NCI-H1092 (cell line): ENCODE measurements at places on chromosomes 12 and 14.
A peak's percentile ranks its signal among the peaks of the same experiment; 100 is the strongest.

GRCh38 chr14:32426028-32426427, 96.9 kb downstream of the AKAP6 start:
- peak; percentile 15 for DNase-seq

DNA sequence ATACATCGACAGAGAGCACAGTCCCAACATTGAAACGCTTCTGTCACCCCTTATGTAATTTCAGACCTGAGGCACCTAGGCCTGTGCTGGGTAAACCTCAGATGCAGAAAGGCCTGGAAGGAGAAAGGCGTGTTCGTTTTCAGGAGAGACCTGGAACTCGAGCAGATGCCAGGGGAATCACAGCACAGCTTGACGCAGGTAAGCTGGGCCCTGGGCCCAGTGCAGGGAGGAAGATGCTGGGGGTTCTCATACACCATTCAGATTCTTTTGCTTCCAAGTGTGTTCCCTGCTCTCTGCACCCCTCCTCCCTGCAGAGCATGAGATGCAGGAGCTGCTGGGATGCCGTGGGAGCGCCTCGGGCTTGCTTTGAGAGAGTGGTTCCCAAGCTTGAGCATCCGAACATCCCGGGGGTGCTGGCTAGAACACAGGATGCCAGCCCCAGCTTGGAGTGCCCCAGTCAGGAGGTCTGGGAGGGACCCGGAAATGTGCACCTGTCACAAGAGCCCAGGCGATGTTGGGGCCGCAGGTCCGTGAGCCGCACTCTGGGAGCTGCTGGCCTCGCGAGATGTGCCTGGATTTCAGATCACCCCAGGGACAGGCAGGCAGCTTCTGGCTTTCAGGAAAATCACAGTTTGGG, 35.9 kb downstream of the FZD10 start:
- no peak for DNase-seq

DNA sequence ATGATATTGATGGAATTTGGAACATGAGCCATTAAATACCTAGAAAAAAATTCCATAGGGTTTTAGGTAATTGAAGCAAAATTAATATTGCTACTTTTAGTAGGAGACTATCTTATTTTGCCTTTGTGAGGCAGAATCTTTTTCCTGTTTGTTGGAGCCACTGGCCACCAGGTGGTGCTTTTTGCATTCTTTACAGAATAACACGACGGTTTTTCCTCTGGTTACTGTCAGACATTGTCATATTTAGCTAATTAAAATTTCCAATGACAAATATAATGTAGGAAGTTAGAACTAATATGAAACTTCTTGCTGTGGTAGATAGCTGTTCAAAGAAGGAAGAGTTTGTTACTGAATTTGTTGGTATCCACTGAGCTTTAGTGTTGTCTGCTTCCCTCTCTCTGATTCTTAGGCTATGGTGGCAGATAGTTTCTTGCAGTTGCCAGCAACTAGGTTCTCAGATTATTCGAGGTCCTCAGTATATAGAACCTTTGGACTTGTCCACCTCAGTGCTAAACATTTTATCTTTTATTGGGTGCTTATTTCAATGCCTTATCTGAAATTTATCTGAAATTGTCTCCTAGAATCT, 25.7 kb downstream of the RAB21 start:
- peak; percentile 2 for DNase-seq

- no peak for DNase-seq
These were observed 231.2 kb downstream of the CHST11 start for GRCh38 chr12:104687823-104688573.

- no peak for DNase-seq
These were observed 13.5 kb upstream of the GOLGA5 start for GRCh38 chr14:92780444-92781232.

GRCh38 chr12:122312926-122313325, 46.6 kb upstream of the VPS33A start:
- DNase-seq, result no peak

DNA sequence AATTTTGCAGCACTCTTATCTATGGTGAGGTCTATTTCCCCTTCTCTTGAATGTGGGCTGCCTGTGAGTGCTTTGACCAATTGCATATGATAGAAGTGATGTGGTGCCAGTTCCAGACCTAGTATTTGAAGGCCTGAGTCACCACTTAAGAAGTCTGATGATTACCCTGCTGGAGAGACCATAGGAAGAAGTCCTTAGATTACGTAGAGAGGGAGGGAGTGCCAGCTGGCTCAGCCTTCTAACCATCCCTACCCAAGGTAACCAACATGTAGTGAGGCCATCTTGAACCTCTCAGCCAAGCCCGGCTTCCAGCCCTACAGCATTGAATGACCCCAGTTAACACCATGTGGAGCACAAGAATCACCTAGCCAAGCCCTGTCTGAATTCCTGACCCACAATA, 166.9 kb downstream of the NELL2 start:
- no peak for DNase-seq

GRCh38 chr14:45083617-45083975, 320 bp upstream of the PRPF39 start:
- DNase-seq, result no peak

GRCh38 chr14:84006643-84007155, 1523.2 kb upstream of the FLRT2 start:
- DNase-seq, result peak; percentile 77

GRCh38 chr12:50073712-50074111, 11.4 kb upstream of the SMARCD1 start:
- DNase-seq, result no peak

- no peak for DNase-seq
These were observed 506 bp downstream of the CRY1 start for GRCh38 chr12:107092669-107093416.

DNA sequence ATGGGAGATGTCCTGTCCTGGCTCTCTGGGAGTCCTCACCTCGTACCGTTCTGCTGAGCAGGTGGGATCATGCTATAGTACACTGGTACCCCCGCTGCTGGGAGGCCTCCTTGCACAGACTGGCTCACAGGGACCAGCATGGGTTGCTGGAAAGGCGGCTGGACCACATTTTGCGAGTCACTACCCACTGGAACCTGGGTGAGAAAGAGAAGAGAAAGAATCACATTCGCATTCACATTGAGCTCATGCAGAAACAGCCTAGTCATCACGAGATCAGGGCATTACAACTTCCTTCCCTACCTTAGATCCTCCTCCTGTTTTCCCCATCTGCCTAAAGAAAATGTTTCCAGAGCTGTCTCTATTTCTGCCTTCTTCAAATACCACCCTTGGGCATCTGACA, 17.3 kb upstream of the STAC3 start:
- no peak for DNase-seq

DNA sequence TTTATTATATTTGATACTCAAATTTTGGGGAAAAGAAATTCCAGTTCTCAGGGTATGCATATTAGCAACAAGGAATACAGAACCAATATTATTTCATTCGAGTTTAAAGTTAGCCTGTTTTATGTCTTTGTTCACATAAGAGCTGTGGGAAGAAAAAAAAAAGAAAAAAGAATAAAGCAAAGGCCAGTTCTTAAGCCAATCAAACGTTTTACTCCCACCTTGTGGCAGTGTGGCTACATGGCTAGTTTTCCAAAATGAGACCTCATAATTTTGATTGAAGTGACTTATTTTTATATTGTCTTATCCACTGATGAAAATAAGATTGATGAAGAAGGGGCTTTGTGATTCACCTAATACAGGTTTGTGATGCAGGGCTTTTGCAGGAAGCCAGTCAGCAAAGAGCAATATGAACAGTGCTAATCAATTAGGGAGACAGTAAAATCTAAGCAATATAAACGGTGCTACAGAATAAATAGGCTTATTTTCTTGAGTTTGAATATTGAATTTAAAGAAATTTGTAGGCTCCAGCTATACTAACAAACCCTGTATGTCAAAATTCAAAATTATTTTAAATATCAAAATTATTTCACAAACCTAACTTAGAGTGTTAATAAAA, 624.1 kb upstream of the FOXG1 start:
- DNase-seq, result peak; percentile 71

DNA sequence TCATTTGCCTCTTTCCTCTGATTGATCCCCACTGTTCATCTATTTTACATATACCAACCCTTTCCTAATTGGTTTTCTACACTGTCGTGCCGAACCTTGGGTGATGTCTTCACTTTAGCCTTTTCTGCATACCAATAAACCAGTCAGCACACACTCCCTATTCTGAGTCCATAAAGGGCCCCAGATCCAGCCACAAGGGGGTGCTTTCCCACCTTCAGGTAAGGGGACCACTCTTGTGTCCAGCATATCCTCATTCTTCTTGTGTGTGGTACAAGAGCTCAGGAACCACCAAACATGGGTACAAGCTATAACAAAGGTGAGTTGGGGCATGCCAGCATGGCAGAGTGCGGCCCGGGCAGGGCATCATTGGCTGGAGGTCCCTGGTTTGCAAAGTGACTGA, 859.8 kb downstream of the FSCB start:
- no peak for DNase-seq

- DNase-seq, result no peak
These were observed 43.1 kb upstream of the GPHB5 start for GRCh38 chr14:63361790-63362189.

- no peak for DNase-seq
These were observed 57.2 kb upstream of the RIN3 start for GRCh38 chr14:92456215-92457015.

DNA sequence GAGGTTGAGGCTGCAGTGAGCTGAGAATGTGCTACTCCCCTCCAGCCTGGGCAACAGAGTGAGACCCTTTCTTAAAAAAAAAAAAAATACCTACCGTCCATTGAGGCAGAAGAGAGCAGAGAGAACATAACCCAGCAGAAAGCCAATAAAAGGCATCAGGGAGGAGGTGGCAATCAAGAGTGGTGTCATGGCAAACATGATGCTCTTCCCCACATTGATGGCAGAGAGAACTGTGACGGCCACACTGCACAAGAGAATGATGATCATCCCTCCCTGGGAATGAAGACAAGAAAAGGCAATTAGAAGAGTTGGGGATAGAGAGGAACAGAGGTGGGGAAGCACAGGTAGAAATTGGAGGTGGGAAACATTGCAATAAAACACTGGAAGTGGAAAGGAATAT, 12.1 kb downstream of the SRSF5 start:
- no peak for DNase-seq

- no peak for DNase-seq
These were observed 21.4 kb upstream of the APPL2 start for GRCh38 chr12:105257321-105257728.

DNA sequence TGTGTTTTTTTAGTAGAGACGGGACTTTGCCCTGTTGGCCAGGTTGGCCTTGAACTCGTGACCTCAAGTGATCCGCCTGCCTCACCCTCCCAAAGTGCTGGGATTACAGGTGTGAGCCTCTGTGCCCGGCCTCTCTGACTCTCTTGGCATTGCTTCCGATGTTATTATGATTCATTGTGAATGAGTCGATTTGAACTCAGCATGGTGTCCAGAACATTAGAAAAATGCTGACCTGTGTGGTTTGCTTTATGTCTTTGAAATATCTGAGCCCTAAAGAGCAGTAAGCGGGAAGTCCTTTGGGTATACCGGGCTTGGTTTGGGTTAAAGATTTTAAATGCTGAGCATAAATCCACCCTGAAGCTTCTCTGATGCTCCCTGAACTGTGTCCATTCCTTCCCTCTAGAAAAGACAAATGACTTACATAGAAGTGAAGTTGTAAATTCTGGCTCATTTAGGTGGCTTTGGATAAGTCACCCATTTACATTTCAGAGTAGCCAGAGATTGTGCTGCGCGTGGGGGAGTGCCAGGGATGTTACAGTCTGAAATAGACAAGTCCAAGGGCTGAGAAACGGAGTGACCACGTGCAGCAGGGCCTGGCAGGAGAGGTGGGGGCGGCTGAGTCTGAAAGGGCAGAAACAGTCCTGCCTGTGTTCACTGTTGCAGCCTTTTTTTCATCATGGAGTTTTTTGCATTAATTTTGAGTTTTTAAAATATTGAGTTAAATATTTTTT, 39.6 kb downstream of the SLC15A4 start:
- no peak for DNase-seq
